ENCODE measurements at places on chromosomes 6 and 20.

- no peak for DNase-seq
Observed at GRCh38 chr20:62378215-62378614, 8.7 kb upstream of the RPS21 start.

GRCh38 chr6:107654764-107655163 lies 164.8 kb downstream of the SOBP start:
- DNase-seq: no peak

DNA sequence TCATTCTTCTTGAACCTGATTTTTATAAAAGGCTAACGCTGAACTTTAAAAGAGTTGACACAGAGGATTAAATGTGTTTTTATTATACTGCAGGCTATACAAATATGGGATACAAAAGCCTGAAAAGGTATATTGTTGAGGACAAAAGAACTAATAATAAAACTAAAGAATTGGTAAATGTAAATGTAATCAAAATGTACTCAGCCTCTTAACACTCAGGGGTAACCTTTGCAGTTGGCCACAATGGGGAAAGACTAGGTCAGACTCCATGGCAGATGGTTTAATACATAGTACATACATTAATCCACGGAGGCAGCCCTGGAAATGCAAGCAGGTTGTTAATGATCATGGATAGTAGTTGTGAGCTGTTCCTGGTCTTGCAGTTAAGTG lies 57.5 kb downstream of the SOBP start:
- DNase-seq: no peak

- no peak for DNase-seq
Observed at GRCh38 chr20:11438412-11438811, 479.3 kb upstream of the BTBD3 start.

GRCh38 chr6:157570104-157570503 lies 189.1 kb downstream of the ZDHHC14 start:
- DNase-seq: no peak

Measured in glomerular endothelial cell (primary cell).